ENCODE measurements at places on chromosomes 11 and 22. TPM values are rescaled to one million over a fixed set of nuclear protein-coding genes. Genes with fewer than 3 reads are reported as not detected.

C11orf24 gene
- 94.7 TPM for polyA plus RNA-seq

- DNase-seq, result no peak
Observed at GRCh38 chr11:33358150-33358831, 101.1 kb downstream of the HIPK3 start.

DNA sequence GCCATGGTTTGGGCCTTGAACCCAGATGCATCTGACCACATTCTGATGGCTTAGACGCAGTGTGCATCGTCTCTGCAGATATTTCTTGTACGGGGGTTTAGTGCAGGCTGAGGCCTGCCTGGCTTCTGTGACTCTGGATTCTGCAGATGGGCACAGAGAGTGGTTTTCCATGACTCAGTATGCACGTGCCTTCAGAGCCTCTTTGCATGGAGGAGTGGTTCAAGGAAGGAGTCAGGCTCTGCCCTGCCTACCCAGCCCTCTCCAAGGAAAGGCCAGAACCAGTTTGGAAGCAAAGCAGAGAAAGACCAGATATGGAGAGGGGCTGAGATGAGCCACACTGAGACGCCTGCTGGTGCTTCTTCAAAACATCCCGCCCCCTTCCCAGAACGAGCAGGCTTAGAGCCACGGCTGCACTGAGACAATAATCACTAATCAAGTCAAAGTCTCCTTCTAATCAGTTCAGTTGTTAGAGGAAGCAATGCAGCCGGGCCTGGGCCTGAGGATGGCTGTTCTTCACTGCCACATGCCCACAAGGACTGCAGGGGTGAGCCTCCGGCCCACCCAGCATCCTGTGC is 308.9 kb downstream of the NXPE2 start:
- no peak for DNase-seq

GRCh38 chr11:107598225-107599139 is 7.5 kb downstream of the ELMOD1 start:
- no peak for DNase-seq

- DNase-seq, result no peak
Observed at GRCh38 chr22:43437871-43438475, 26.2 kb downstream of the MPPED1 start.

DNA sequence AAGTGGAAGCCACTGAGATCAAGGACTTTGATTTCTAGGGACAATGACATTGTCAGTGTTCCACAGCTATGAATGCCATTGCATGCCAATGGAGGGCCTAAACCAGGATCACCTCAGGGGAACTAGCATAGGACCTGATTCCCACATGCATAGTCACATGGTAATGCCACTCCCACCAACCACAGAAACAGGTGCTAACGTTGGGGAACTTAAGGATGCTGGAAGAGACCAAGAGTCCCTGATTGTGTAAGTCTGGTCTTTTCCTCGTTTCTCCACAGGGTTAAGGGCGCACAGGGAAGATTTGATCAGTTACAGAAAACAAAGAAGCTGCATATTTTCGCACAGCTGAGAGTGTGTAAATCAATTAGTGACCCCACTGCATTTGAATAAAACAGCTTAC is 59.4 kb upstream of the CD44 start:
- no peak for DNase-seq

TMEM86A gene
- polyA plus RNA-seq, result 0.40 TPM

DNA sequence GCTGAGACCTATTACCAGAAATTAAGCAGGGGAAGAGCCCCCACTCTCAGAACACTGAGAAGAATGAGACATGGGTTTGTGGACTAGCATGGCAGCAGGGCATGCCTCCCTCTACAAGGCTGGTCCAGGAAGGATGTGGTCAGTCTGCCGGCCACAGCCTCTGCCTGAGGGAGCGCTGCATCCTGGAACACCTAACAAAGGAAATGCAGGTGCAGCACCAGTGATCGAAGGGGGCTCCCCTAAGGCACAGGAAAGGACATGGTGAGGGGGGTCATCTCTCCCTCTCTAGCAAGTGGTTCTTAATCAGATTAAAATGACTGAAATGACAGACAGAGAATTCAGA is 40.6 kb upstream of the ARL14EP start:
- DNase-seq, result no peak

ARHGAP8 gene
- 0.12 TPM for polyA plus RNA-seq

DNA sequence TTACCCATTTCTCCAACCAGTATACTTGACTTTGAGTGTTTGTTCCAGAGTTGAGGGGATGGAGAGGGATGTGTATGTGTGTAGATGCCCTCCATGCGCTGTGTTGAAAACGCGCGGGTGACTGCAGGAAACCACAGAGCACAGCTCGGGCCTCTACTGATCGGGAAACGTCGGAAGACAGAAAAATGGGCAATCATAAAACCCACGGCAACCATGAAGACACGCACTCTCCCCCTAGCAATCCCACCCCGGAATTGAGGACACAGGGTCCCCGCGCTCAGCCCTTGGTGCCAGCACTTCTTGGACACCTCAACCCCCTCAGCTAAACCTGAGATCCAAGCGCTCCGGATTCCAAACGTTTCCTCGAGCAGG is 251 bp upstream of the UQCC3 start:
- no peak for DNase-seq

- DNase-seq, result no peak
Observed at GRCh38 chr11:100752371-100753171, 65.5 kb downstream of the ARHGAP42 start.

DNA sequence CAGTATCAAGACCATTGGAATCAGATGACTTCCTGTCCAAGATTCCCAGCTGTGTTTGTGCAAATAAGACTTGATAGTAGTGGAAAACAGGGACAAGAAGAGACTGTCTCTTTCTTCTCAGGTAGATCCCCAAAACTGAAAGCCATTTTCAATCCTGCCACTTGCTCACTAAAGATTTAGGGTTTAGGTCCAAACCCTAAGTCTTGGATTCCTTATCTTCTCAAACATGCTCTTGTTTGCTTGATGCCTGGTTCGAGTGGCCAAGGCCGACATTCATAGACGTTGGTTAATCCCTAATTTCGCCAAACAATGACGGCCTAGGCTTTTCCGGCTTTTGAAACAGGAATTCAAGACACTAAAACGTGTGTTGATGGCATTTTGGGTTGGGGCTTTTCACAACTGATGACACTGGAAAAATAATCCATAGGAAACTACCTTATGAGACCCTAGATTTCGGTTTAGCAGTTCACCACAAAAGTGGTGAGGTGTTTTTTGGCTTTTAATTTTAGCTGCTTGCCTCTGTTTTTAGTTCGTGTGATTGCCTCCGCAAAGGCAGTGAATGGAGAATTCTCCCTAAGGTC is 1.0 kb upstream of the GTPBP1 start:
- peak; percentile 37 for DNase-seq

APOL5 gene
- not detected for polyA plus RNA-seq

DNA sequence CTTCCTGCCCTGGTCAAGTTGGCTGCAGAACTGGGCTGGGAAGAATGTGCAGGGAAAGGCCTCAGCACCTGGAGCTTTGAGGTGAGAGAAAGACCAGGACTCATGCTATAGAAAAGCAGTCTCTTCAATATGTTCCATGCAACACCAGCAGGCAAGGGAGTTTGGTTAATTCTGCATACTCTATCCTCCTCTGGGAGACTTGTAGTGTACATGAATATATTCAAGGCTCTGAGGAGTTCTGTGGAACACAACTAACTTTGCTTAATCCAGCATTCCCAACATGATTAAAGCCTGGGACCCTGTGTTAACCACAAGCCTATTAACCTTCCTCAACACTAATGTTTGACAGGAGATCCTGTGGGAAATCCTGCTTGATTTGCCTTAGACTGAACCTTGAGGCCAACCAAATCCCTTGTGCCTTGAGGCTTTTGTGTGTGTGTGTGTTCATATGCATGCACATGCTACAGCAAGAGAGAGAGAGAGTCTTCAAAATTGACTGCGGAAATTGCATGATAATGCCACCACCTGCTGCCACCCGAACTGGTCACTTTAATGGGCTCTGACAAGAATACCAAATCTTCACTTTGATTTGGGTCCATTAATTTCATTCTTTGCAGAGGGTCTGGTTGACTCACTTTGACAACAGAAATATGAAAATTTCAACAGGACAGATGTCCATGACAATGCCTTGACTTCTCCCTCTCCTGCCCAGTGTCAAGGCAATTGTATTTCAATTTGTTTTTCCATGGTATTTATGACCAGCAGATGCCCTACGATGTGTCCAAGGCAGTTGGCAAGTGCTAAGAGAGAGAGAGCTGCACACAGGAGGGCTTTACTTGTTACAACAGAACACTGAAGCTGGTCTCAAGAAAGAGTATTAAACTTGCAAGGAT is 238.2 kb upstream of the ZBED5 start:
- DNase-seq, result no peak

GGTLC2 gene
- not detected for polyA plus RNA-seq

DNA sequence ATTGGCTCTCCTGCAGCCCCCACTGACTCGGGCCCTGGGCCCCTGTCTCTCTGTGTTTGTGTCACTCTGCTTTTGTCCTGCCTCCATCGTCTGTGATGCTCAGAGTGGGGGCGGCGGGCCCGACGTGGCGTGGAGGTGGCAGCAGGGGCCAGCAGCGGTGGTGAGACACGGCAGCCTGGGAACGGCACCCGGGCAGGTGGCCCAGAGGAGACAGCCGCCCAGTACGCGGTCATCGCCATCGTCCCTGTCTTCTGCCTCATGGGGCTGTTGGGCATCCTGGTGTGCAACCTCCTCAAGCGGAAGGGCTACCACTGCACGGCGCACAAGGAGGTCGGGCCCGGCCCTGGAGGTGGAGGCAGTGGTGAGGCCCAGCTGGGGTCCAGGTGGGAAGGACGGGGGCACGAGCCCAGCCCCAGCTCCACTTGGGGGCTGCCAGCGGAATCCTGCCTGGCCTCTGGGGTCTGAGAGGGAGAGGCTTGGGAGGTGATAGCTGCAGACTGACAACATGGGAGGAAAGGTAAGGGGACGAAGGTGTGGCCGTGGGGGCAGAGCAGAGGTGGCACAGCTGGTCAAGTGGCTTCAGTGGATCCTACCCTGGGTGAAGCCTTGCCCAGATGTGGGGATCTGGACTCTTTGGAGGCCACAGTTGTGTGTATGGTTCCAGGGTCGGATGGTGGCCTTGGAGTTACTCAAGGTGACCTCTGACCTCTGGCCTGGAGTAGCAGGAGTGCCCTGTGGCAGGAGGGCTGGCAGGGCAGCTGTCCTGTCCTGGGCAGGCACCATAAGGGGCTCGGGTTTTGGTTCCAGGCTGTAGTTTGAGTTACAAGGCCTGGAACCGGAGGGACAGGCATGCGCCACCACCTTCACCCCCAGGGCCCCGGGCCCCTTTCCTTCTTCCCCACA is 16.2 kb downstream of the RELT start:
- peak; percentile 30 for DNase-seq

GGT5 gene
- not detected for polyA plus RNA-seq

CLNS1A gene
- polyA plus RNA-seq, result 39.3 TPM

GRCh38 chr11:72616655-72617054 is 57.6 kb downstream of the PDE2A start:
- DNase-seq, result no peak

ARL14EP gene
- polyA plus RNA-seq, result 20.4 TPM

DNA sequence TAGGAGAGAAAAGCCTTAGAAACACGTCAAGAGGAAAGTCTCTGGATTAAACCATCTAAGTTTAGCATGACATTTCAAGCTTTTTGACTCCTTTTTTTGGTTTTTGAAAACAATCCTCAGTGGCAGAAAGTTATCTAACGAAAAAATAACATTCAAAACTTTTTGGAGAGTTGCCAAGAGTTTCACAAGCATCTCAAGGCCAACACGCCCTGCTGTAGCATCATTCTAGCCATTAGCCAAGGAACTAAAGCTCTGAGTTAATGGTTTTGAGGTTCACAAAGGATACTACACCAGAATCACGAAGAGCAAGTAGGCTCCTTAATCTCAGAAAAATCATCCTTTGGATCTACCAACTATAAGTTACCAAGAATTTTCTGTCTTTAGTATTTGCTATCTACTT is 94.8 kb downstream of the PICALM start:
- DNase-seq, result no peak

DNA sequence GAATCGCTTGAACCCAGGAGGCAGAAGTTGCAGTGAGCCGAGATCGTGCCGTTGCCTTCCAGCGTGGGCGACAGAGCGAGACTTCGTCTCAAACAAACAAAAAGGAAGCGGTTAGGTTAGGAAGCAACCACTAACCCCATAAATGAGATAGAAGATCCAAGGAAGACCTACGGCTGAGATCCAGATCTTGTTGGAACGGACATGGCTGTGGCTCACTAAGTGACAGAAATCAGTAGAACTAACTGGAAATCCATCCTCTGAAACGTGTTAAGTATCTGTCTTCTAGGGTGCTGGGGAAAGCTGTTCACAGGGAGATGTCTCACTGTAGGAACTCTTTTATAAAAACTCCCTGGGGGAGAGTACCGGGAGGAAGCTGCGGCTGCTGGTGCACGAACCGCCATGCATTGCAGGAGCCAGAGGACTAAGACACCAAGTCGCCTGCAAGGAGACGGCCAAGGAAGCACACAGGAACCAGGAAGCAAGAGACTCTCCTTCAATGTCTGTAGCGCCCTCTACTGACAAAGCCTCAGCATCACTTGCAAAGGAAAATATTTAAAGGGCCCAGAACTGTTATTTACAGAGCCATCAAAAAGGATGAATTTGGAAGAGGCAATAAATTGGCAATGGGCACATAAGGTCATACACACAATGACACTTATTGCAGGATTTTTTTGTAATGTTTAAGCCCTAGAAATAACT is 16.9 kb upstream of the SPTY2D1 start:
- DNase-seq, result peak; percentile 32

DNA sequence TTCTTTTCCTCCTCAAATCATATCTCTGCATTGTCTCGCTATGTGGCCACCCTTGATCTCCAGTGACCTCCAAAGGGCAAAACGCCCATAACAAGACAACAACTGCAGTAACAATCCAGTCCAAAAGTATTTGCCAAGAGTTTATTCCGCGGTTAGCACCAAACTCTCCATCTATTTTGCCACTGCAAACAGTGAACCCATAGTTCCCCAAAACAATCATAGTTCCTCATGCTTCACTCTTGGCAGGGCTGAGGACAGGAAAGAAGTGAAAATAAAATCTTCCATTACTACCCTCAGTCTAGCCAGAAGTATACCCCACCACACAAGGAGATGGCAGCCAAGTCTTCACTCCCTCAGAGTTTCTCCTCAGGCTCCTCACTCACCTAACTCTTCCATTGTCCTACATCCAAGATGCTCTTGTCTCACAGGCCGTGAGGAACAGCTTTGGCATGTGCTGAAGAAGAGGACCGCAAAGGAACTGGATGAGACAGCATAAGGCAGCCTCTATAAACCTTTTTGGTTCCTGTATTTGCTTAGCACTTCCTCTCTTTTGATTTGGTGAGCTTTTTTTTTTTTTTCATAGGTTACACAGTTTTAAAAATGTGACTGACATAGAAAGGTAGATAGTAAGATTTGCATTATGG is at the start of gene LPXN:
Gene LPXN, minus strand, starts transcription at position 480 of the 644 bp plus-strand sequence. Its CDS starts 84 bp downstream, at position 396.
- peak; percentile 90 for DNase-seq

CRYBB2 gene
- not detected for polyA plus RNA-seq
